Stimulated activated CD4-positive, alpha-beta T cell treated with anti-CD3 and anti-CD28 coated beads, Interleukin-15, amount 100 ng/mL, for 24 hours (primary cell): ENCODE measurements at places on chromosomes 6 and 20.

- no peak for DNase-seq
These were observed 100.6 kb upstream of the EMILIN3 start for GRCh38 chr20:41467220-41467619.

DNA sequence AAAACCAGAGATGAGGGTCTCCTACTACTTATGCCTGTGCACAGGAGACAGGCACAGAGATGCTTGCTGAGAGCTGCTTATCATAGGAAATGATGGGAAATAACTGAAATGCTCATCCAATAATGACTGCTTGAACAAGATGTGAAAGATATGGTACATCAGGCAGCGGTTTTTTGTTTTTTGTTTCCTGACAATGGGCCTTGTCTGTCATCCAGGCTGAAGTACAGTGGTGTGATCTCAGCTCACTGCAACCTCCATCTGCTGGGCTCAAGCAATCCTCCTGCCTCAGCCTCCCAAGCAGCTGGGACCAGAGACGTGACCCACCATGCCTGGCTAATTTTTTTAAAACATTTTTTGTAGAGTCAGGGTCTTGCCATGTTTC is 1.2 kb upstream of the RIPOR3 start:
- DNase-seq, result no peak

- DNase-seq, result no peak
These were observed 61.4 kb downstream of the CARMIL1 start for GRCh38 chr6:25340431-25341202.

- no peak for DNase-seq
These were observed 919.6 kb upstream of the MAP3K7 start for GRCh38 chr6:91506509-91506908.

- peak; percentile 82 for DNase-seq
These were observed 1.5 kb downstream of the RBM38 start for GRCh38 chr20:57392512-57393271.
